Stimulated activated CD4-positive, alpha-beta T cell treated with anti-CD3 and anti-CD28 coated beads, Interleukin-1b, Interleukin-23, amount 100 ng/mL, for 1 hour (primary cell): ENCODE measurements at places on chromosomes 12 and 14.

DNA sequence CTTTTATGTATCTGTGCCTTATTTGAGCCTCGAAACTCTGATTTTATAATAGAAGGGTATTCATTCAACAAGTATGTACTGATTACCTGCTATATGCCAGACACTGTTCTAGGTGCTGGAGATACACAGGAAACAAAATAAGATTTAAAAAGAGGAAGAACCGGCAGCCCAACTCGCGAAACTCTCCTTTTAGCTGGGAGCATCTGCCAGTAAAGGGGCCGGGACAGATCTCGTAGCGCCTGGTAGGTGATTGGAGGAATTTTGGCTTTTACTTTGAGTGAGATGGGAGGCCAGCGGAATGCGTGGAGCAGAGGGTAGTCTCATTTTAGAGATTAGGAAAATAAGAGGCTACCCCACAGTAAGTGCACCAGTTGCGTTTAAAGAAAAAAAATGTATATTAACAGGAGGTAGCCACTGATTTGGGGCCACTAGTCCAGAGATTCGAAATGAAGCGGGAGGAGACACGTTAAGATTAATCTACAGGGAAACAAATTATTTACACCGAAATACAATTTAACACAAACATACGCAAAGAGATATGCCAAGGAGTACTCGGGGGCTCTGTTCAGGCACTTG is 520 bp upstream of the MON2 start:
- DNase-seq = no peak

- DNase-seq = no peak
Observed at GRCh38 chr14:65972891-65973290, 513.3 kb upstream of the CCDC196 start.

DNA sequence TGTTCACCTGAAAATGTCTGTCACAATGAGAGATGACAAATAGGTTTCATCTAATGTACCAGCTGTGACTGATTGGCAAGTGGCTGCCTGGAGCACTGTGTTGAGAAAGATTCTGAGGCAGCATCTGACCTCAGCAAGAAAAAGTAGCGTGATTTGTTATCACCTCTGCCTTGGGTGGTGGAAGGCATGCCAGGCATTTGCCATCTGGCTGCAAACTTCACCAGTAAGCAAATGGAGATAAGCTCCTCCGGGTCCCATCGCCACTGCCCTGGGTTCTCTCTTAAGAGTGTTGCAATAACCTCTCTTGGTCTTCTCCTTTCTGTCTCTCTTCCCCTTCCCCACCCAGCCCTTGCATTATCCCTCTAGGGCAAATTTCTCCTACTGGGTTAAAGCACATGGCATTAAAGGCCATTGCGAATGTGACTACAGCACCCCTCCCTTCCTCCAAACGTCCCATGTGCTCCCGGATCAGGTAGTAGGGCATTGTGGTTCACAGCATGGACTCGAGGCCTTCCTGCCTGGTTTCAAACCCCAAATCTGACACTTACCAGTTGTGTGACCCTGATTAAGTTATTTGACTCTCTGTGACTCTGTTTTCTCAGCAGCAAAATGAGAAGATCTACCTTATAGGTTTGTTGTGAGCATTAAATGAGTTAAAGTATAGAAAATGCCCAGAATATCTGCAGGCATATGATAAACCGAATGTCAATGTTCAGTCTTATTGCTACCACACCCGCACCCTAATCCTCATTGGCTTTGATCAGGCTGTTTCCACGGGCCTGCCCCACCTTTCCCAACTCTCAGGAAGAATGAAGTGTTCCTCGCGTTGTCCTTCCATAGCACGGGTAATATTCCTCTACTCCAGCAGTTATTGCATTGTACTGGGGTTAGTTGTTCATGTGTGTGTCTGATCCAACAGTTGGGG is 8.2 kb upstream of the LGALS3 start:
- no peak for DNase-seq

GRCh38 chr12:132163041-132163910 is 19.0 kb downstream of the NOC4L start:
- DNase-seq = no peak

GRCh38 chr14:69066396-69067171 is 86.3 kb downstream of the DCAF5 start:
- no peak for DNase-seq
